SK-MEL-5 (cell line): ENCODE measurements at places on chromosomes 2 and 18.

- no peak for DNase-seq
Measured at GRCh38 chr18:29301048-29301447, 1124.1 kb upstream of the CDH2 start.

DNA sequence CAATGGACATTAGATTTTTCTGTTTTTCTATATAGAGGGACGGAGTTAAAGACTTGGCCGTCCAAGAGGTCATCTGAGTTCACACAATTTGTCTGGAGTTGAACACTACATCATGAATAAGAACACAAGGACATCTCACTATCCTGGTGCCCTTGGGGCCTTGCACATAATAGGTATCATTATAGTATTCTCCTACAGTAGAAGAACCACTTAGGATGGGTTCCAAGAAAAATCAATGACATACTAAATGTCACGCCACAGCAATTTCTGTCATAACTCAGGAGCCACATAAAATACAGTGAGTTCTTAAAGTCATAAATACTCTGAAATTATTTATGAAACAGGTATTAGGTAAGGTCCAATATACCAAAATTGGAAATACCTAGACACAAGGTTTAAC lies 154.4 kb downstream of the NCKAP5 start:
- DNase-seq = peak; percentile 60

GRCh38 chr2:131657895-131658768 lies 130.4 kb downstream of the CCDC74A start:
- DNase-seq = no peak

GRCh38 chr2:145258903-145259579 lies 739.1 kb upstream of the ZEB2 start:
- no peak for DNase-seq

GRCh38 chr18:36770315-36770946 lies 58.4 kb downstream of the TPGS2 start:
- no peak for DNase-seq

DNA sequence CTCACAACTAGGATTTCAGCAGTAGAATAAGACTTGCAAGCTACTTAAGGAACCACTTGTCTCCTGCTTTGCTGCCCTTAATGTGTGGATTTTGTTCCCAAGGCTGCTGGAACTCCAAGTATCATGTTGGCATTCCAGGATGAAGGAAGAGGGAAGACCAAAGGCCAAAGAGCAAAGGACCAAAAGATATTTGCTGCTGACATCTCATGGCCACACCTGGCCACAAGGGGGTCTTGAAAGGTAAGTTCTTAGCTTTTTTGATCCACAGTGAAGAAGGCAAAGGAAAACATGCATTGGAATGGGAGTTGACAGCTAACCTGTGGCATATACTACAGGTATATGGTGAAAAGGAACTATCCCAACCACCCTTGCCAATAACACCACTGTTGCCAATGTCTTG lies 3.9 kb upstream of the MATN3 start:
- DNase-seq = no peak

GRCh38 chr18:79754022-79754761 lies 43.5 kb upstream of the KCNG2 start:
- no peak for DNase-seq

DNA sequence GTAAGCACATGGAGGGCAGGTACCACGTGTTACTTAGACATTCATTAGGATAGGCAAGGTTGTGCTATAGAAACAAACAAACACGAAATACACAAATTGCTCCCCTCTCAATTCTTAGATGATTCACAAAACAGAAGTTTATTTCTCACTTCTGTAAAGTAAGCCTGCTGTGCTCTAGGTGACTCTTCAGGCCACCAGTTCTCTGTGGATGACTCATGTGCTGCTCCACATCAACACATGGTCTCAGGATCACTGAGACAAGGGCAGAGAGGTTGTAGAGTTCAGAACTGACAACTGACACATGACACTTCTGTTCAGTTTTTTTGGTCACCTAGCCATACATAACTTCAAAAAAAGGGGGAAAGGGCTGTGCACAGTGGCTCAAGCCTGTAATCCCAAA lies 70.6 kb downstream of the DAW1 start:
- no peak for DNase-seq

GRCh38 chr2:1088940-1089339 lies 138.3 kb downstream of the SNTG2 start:
- DNase-seq = no peak

DNA sequence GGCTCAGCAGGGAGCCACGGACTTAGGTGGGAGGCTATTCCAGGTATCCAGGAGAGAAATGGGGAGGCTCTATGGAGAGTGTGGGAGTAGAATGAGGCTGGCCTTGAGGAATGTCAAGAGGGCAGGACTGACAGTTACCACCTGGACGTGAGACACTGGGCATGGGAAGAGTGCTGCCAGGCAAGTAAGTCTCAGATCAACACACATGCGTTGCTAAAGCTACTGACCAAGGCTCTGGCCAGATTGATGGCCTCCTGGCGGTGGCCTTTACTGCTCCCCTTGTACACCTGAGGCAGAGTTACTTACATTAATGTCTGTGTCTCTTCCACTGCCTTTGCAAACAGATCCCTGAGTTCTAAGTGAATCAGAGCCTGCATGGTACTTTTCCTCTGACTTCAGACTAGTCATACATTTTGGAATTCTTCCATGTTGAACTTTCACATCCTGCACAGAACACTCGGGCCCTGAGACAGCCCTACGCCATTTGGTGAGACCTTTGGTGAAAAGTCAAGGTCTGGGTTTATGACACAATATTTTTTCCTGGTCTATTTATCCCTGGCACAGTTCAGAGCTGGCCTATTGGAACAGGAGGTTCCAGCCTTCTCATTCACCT lies 398.8 kb upstream of the TRIB2 start:
- DNase-seq = peak; percentile 44

GRCh38 chr2:219296142-219296541 lies 13.1 kb downstream of the PTPRN start:
- DNase-seq = no peak

GRCh38 chr2:56522605-56523089 lies 338.9 kb downstream of the CCDC85A start:
- no peak for DNase-seq

GRCh38 chr18:44855681-44856080 lies 175.0 kb downstream of the SETBP1 start:
- DNase-seq = no peak

DNA sequence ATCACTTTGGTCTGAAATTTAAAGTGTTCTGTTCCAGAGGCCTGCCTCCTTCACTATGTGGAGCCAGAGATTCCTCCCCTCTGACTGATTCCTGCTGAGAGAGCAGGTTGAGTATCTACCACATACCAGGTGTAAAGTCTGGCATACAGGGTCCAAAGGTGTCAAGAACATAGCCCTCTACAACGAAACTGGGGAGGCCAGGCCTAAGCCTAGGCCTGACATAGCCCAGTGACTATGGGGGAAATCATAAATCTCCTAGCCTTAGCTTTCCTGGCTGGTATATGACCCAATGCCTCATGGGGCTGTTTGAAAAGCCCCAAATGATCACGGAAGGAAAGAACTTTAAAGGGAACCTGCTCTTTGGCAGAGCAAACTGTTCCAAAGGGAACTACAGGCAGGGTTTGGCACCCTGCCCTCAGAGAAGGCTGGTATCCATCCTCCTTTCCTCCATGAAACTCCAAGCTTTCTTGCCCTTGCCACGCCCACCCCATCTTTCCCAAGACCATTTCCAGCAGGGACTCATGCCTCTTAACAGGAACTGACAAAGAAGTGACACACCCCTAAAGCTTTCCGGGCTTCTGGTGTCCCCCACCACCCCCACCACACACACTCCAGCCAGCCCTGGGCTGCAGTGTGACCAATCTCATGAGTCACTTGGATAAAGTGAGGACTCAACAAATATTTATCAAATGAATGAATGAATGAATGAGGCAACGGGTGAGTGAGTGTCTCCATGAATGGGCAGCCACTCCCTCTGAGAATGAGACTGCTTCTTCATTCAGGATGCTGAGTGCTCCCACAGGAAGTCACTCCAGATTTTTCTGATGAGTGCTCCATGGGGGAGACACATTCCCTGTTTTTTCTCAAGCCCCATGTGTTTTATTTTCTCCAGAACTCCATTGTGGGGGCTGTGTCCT lies 114.5 kb upstream of the STPG4 start:
- peak; percentile 26 for DNase-seq

GRCh38 chr2:46862514-46862913 lies 53.1 kb downstream of the MCFD2 start:
- DNase-seq = no peak

GRCh38 chr2:29530281-29530680 lies 391.1 kb downstream of the ALK start:
- no peak for DNase-seq

- DNase-seq = no peak
Measured at GRCh38 chr2:46471-47345, at the start of gene FAM110C. FAM110C (minus strand) TSS chr2:46505; CDS start chr2:46385, 120 bp downstream.

DNA sequence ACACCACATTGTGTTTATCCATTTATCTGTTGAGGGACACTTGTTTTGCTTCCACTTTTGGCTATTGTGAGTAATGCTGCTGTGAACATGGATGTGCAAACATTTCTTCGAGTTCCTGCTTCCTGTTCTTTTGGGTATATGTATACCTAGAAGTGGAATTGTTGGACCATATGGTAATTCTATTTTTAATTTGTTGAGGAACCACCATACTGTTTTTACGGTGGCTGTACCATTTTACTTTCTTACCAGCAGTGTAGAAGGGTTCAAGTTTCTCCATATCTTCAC lies 23.1 kb downstream of the ANXA4 start:
- DNase-seq = no peak

DNA sequence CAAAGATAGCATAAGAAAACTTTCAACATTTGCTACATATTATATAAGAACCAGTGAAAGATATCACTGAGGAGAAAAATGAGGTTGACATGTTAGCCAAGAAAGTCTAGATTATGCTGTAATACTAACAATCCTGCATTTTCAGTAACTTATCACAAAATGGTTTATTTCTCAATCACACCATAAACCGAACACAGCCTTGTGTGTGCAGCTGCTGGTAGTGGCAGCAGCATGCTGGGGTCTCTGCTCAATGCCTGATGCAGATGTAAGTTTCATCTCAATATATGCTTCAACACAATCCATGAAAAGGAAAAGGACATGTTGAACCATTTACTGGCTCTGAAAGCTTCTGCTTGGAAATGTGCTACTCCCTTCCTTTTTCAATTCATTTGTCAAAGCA lies 376.3 kb downstream of the GPD2 start:
- DNase-seq = no peak

GRCh38 chr2:48253301-48253700 lies 276.7 kb upstream of the STON1 start:
- no peak for DNase-seq

- no peak for DNase-seq
Measured at GRCh38 chr2:226337941-226338600, 461.5 kb downstream of the IRS1 start.

GRCh38 chr2:37767959-37768925 lies 96.8 kb upstream of the CDC42EP3 start:
- DNase-seq = no peak

DNA sequence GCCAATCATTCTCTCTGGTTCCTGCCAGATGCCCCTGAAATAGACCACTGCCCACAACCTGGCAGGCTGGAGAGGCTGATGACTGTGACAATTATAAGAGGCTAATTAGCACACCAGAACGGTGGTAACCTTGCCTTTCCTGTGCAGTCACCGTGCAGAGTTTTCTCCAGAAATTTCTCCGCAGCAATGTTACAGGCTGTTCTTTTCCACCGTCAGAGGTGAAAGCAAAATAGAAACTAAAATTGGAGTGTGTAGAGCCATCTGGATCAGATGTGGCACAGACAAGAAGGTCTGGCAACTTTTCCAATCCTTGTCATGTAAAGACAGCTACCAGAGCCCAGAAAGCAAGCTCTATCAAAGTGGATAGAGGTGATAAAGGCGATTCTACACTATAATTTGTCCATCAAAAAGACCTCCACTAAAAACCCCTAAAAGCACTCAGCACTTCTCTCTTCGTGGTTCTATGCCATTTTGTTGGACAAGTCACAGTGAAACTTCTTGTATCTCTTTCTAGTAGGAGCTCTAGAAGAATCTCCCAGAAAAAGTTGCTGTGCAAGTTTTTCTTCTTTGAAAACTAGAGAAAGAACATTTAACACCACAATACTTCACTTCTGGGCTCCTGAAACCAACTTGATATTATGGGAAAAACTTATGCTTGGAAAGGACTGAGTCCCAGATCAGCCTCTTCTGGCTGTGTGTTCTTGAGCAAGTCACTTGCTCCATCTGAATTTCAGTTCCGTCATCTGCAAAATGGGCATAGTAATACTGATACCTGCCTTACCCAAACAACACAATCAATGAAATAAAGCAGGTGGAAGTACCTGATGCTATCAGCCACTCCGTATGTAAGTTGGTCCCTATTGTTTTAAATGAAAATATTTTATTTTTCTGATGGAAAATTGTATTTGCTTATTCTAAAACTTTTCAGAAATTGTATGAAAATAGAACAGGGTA lies 295.6 kb upstream of the DLGAP1 start:
- no peak for DNase-seq

DNA sequence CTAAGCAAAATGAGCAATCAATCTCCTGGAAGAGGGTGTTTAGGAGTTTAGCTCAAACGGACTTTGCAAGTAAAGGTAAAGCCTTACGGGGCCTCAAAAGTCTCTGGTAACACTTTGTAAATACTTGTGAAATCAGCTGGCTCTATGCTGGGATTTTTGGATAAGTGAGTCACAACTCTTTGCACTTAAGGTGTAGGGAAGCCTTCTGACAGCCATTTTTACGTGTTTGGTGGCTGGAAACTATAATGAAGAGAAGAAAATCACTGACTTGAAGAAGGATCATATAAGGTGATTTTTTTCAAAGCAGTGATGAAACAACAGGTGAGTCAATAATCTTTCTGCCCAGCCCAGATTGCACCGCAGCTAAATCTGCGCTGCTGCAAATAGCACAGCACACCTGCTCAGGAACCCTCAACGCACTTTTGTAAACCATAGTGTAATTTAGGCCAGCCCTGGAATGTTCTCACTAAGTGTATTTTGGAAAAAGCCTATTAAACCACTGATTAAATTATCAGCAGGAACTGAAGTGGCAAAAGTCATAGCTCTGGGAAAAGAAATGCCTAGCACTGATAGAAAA lies 218.8 kb downstream of the AGPS start:
- no peak for DNase-seq

GRCh38 chr2:180644709-180645108 lies 335.7 kb upstream of the UBE2E3 start:
- DNase-seq = no peak

DNA sequence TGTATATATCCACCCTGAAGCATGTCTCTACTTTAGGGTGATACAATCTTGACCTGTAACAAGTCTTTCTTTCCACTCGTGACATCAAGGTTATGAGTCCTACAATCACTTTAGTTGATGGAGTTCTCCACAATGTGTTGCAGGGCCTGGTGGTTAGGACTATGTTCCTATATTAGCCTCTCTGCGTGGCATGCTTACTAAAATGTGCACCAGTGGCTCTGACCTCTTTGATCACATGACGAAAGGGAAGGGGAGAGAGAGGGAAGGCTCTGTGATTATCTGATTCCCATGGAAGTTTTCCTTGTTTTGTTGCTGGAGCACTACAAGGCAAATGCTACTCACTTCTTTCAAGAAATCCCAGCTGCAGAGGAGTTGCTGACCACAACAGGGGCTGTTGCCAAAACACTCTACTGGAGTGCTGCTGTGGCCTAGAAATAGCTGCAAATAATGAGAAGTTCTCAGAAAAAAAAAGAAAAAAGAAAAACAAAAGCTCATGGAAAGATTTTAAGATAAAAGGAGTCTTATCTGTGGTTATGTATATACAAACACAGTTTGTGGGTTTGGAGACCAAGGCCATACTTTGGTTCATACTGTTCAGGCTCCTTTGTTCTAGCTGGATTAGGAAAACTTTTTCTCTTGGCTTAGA lies 272.8 kb upstream of the MMADHC start:
- no peak for DNase-seq
